CD4-positive, alpha-beta memory T cell (primary cell): ENCODE measurements at places on chromosomes 13 and 19.

DNA sequence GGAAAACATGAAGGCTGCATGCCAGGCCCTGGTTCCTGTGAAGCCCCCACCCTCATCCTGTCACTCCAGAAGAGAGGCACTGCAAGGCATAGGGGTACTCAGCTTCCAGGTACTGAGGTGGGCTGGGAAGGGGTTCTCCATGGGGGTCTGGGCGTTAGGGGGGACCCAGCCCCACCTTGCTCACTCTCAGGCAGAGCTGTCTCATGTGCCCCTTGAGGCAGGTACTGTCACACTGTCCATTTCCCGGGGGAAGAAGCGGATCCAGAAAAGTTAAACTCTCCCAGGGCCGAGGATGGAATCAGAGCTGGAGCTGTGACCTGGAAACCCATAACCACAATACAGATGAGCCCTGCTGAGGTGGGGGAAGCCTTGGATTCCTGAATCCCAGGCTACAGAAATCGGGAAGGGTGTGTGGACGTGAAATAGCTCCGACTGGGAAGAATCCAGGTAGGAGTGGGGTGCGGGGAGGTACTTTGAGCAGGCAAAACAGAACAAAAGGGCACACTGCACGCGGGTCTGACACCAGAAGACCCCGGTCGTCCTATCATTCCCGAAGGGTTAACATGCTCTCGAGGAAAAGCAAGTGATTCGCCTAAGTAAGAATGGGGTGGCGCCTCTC is 540 bp upstream of the USE1 start:
- no peak for DNase-seq

DNA sequence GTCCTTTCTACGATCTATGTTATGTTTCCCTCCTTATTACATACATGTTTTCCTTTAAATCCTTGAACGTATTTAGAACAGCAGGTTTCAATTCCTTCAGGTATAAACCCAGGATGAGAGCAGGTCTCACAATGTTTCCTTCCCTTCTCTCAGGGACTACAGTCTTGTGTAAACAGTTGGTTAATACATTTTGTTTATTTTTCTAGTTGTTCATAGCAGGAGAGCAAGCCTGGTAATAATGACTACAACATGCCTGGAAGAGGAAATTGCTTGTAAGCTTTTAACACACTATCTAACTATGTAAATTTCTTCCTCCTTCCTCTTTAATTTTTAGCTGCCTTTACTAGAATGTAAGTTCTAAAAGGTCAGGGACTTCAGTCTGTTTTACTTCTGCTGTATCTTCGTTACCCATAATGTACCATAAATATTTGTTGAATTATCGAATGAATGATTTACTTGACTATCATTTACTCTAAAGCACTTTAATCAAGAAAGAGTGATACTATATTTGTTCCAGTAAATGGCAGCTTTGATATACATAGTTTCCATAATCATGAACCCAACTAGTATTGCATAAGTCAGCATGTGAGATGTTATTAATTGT is 28.9 kb upstream of the TNFRSF19 start:
- DNase-seq: no peak

GRCh38 chr13:28409648-28410047 is 85.3 kb downstream of the FLT1 start:
- no peak for DNase-seq

DNA sequence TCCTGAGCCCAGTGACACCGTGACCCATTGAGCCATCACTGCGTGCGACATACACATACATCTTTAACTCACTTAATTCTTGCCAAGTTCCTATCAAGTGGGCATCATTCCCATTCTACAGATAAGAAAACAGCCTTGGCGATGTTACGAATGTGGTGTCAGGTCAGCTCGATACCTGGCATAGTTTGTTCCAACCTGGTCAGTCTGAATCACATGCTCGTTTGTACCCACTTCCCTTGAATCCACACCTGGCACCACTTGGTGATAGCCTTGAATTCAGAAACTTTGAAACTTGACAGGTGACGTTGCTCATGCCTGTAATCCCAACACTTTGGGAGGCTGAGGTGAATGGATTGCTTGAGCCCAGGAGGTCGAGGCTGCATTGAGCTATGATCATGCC is 59.1 kb downstream of the SLC7A9 start:
- DNase-seq: no peak

GRCh38 chr13:97189928-97190327 is 32.2 kb upstream of the MBNL2 start:
- DNase-seq: no peak

DNA sequence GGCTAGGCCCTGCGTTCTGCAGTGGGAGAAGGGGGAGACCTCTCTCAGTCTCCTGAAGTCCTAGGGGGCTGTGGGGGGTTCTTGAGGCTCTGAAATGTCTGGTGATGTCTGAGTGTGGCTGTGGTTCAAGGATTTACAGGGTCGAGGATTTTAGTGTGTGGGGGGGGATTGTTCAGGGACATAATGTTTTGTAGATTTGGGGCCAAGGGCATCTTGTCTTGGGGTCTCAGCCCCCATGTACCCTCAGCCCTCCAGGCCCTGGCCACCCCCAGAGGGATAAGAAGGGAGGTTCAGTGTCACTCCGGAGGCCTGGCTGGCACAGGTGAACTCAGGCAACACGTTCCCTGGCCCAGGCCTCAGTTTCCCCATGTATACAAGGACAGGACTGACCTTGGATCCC is 2.4 kb upstream of the APC2 start:
- DNase-seq: no peak

- DNase-seq: no peak
Measured at GRCh38 chr19:17775245-17775927, 19.6 kb upstream of the B3GNT3 start.

GRCh38 chr13:33884531-33885220 is 66.7 kb downstream of the RFC3 start:
- DNase-seq: no peak

DNA sequence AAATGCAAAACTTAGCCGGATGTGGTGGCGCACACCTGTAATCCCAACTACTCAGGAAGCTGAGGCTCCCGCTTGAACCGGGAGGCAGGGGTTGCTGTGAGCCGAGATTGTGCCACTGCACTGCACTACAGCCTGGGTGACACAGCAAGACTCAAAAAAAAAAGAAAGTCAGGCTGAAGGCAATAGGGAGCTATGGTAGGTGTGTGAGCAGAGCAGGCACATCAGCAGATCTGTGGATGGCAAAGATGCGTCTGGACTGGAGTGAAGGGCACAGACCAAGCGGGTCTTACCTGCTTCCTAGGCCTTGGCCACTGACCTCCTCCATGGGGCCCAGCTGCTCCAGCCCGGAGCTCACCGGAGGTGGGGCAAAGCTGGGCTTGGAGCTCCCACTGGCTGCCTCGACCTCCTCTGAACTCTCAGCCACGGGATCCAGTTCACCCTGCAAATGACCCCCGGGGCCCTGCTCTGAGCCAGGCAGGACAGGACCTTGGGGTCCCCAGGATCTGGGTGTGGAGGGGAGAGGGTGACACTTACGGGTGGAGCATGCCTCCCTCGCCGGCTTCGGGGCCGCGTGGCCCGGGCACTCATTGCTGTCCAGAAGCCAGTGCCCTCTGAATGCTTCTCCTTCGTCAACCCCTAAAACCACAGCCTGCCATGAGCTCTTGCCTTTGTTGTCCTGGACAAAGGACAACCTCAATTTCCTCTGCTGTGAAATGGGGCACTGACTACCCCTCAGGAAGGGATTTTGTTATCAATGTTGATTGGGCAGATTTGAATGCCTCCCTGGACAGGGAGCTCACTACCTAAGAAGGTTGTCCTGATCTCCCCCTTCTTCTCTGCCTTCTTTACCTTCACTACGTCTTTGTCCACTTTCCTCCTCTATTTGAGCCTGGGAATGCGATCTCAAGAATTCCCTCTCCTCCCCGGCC is 569 bp downstream of the USHBP1 start:
- no peak for DNase-seq

- no peak for DNase-seq
Measured at GRCh38 chr19:44587963-44588770, 25.2 kb upstream of the IGSF23 start.

DNA sequence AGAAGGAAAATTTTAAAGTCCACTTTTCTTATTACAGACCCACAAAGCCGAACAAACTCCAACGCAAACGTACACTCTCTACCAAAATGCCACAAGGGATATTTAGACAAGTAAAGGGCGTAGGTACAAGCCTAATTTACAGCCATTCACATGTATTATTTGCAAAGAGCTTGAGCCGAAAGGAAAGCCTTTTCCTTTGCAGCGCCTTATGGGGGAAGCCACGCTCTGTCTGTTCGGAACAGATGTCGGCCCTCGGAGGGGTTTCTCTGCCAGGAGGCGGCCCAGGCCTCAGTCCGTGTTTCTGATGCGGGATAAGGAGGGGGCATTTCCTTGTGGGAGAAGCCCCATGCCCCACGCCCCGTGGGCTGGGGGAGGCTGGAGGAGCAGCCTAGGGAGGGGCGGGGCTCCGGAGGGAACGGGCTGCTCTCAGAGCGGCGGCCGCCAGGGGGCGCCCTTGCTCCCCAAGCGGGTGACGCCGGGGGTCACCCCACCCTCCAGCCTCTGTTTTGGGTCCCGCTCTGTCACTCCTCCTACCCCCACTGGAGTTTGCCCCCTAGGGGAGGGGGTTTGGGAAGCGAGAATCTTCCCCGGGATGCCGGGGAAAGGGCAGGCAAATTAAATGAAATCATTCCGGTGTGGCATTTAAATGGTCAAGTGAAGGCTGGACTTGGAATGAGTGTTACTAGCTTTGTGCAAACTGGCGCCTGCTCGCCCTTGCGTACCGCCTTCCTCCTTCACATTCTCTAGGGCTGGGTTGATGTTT is 2.9 kb downstream of the HTR2A start:
- DNase-seq: peak; percentile 55

DNA sequence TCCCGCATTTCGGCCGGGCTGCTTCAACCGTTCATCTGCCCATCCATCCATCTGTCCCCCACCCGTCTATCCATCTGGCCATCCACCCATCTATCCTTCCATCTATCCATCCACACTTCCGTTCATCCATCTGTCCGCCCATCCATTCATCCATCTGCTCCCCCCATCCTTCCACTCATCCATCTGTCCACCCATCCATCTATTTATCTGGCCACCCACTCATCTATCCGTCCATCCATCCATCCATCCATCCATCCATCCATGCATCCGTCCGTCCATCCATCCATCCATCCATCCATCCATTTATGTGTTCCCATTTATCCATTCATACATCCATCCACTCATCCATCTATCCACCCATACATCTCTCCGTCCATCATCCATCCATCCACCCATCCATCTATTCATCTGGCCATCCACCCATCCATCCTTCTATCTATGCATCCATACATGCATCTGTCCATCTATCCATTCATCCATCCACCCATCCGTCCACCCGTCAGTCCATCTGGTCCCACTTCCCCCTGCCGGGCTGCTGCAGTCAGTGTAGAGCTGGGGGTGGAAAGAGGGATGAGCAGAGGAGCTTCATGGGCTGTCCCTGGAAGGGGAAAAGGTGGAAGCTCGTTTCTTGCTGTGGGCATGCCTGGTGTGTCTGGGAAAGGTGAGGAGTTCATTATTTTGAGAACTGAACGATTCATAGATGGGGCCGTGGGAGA is 722 bp downstream of the HSD11B1L start:
- no peak for DNase-seq

- DNase-seq: peak; percentile 30
Measured at GRCh38 chr13:110616103-110617101, 1.1 kb downstream of the NAXD start.

- DNase-seq: no peak
Measured at GRCh38 chr13:109706015-109706715, 80.2 kb downstream of the IRS2 start.

- DNase-seq: no peak
Measured at GRCh38 chr13:35672611-35673010, 196.1 kb upstream of the MAB21L1 start.

- DNase-seq: no peak
Measured at GRCh38 chr13:110446575-110446890, 115.0 kb downstream of the RAB20 start.

DNA sequence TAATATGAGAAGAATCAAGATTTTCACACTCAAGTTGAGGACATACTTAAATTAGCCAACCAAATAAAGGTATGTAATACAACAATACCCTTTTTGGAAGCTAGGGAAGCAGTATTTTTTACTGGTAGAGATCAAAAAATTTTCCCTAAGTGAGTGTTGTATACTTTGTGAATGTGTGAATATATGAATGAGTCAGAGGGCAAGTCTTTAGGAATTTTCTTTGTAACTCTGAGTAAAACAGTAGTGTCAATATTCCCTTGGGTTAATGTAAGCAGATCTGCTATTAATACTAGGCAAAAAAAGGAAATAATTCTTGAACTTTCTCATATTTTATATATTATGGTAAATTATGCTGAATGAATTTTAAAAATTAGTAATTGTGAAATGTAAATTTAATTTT is 1161.8 kb upstream of the MIR17HG start:
- no peak for DNase-seq

GRCh38 chr19:48858984-48859710 is 9.3 kb downstream of the PLEKHA4 start:
- DNase-seq: peak; percentile 74

GRCh38 chr19:408441-408901 is 476 bp downstream of the C2CD4C start:
- no peak for DNase-seq

DNA sequence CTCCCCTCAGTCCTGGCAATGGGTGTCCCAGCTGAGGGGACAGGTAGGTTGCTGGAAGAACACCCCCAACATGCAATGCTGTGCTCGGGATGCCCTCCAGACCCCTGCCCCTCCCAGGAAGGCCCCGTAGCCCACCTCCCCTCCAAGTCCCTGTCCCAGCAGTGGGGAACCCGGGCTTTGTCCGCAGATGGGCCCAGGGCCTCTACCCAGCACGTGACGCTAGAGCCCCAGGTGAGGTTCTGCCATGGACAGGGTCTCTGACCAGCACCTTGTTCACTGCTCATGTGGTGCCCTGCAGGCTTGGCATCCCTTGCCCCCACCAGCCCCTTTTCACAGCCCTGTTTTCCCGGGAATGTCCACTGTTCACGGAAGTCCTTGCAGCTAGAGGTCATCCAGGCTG is 220.0 kb upstream of the SGCG start:
- DNase-seq: no peak

- DNase-seq: no peak
Measured at GRCh38 chr13:85828094-85828684, 29.0 kb upstream of the SLITRK6 start.

GRCh38 chr19:45906221-45906620 is 3.8 kb upstream of the MYPOP start:
- no peak for DNase-seq

DNA sequence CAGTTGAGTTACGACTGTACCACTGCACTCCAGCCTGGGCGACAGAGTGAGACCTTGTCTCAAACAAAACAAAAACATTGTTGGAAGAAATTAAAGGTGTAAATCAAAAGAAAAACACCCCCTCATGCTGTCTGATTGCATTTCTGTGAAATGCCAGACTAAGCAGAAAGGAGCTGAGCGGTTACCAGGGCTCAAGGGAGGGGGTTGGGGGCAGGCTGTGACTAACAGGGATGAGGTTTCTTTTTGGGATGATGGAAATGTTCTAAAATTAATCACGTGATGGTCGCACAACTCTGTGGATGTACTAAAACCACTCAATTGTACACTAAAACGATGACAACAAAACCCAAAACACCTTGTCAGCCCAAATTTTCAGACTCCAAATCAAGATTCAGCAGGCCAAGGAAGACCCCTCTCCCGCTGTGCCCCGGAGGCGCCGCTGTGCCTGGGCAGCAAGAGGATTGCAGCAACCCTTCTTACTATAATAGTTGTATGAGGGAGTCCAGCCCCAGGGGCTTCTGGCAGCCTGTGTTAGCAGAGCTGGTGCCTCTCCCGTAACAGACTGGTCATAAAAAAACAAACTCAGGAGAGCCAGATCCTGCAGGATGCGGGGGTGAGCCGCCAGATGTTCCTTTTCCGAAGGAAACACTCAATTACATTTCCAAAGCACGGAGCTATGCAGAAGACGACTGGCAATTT is 20.9 kb downstream of the CAPS start:
- no peak for DNase-seq

- DNase-seq: no peak
Measured at GRCh38 chr19:44685877-44686276, 13.1 kb upstream of the CEACAM16 start.
